A549 treated with ZK216348 at 1 μM for 4 hours (cell line): ENCODE measurements at places on chromosomes 3 and 15. TPM values are rescaled to one million over a fixed set of nuclear protein-coding genes. Genes with fewer than 3 reads are reported as not detected.

MLH1 gene
- 29.6 to 57.4 TPM (median 32.5 TPM) in 5 replicates for total RNA-seq

CCDC13 gene
- 0.33 to 0.60 TPM (median 0.36 TPM) in 5 replicates for total RNA-seq

DOCK3 gene
- 0.35 to 0.46 TPM (median 0.39 TPM) in 5 replicates for total RNA-seq

SPINK8 gene
- total RNA-seq: not detected in 5 replicates

NEK4 gene
- total RNA-seq: 11.5 to 14.3 TPM (median 12.9 TPM) in 5 replicates

PLAAT1 gene
- total RNA-seq: 0.18 TPM in 1 of 5 replicates, not detected in the others

PODXL2 gene
- total RNA-seq: 6.7 to 11.1 TPM (median 9.7 TPM) in 5 replicates

ANKUB1 gene
- total RNA-seq: not detected in 5 replicates

GOLGA6L7 gene
- not detected in 5 replicates for total RNA-seq

ALPK3 gene
- total RNA-seq: 0.12 to 0.31 TPM (median 0.18 TPM) in 4 of 5 replicates, not detected in the other

MCF2L2 gene
- 0.14 to 0.83 TPM (median 0.26 TPM) in 5 replicates for total RNA-seq

SERINC4 gene
- 0.11 TPM in 1 of 5 replicates, not detected in the others for total RNA-seq

GP9 gene
- not detected in 5 replicates for total RNA-seq

ATP13A5 gene
- not detected in 5 replicates for total RNA-seq

SH3BP5 gene
- total RNA-seq: 18.4 to 19.5 TPM (median 18.6 TPM) in 5 replicates

GABRB3 gene
- total RNA-seq: 59.9 to 93.0 TPM (median 71.4 TPM) in 5 replicates

GREM1 gene
- total RNA-seq: 5.8 to 14.1 TPM (median 7.6 TPM) in 5 replicates

ADPRH gene
- 2.3 to 3.7 TPM (median 2.9 TPM) in 5 replicates for total RNA-seq

DHFR2 gene
- total RNA-seq: 2.6 to 4.6 TPM (median 3.0 TPM) in 5 replicates

ISG20 gene
- total RNA-seq: 23.1 to 46.0 TPM (median 39.6 TPM) in 5 replicates

CMTM8 gene
- 7.7 to 13.8 TPM (median 12.9 TPM) in 5 replicates for total RNA-seq

SERPINI2 gene
- not detected in 5 replicates for total RNA-seq

FOXB1 gene
- total RNA-seq: not detected in 5 replicates

MASP1 gene
- total RNA-seq: not detected in 5 replicates

SPESP1 gene
- total RNA-seq: not detected in 5 replicates

SELENOT gene
- total RNA-seq: 94.0 to 111 TPM (median 107 TPM) in 5 replicates

ZPLD1 gene
- total RNA-seq: 0.04 to 0.05 TPM in 2 of 5 replicates, not detected in the others

LARP6 gene
- 51.9 to 82.2 TPM (median 81.1 TPM) in 5 replicates for total RNA-seq

PIGZ gene
- total RNA-seq: 1.0 to 1.7 TPM (median 1.4 TPM) in 5 replicates

CSPG5 gene
- 0.89 to 1.3 TPM (median 1.1 TPM) in 5 replicates for total RNA-seq

HACD3 gene
- total RNA-seq: 113 to 157 TPM (median 144 TPM) in 5 replicates

STRC gene
- 0.06 to 0.19 TPM (median 0.11 TPM) in 5 replicates for total RNA-seq

BCL2A1 gene
- 10.0 to 22.2 TPM (median 11.4 TPM) in 5 replicates for total RNA-seq

AP3B2 gene
- 0.41 to 1.7 TPM (median 0.88 TPM) in 5 replicates for total RNA-seq

RETNLB gene
- total RNA-seq: not detected in 5 replicates

TIMP4 gene
- 10.8 to 13.2 TPM (median 12.0 TPM) in 5 replicates for total RNA-seq

UBE2Q2 gene
- total RNA-seq: 28.4 to 59.7 TPM (median 40.1 TPM) in 5 replicates

MKRN3 gene
- total RNA-seq: 0.78 to 2.9 TPM (median 2.4 TPM) in 5 replicates

MYZAP gene
- 0.66 to 0.98 TPM (median 0.87 TPM) in 5 replicates for total RNA-seq

HHLA2 gene
- total RNA-seq: 0.07 to 0.15 TPM in 2 of 5 replicates, not detected in the others

TUBGCP4 gene
- 4.1 to 8.3 TPM (median 6.6 TPM) in 5 replicates for total RNA-seq

CISH gene
- total RNA-seq: 0.42 to 0.65 TPM (median 0.52 TPM) in 5 replicates

LRRC49 gene
- total RNA-seq: 4.2 to 8.3 TPM (median 4.7 TPM) in 5 replicates

WDR93 gene
- 0.09 to 0.64 TPM (median 0.18 TPM) in 5 replicates for total RNA-seq

LRRN1 gene
- total RNA-seq: not detected in 5 replicates

PLA2G4E gene
- total RNA-seq: not detected in 5 replicates

PLSCR5 gene
- not detected in 5 replicates for total RNA-seq
